Activated CD8-positive, alpha-beta memory T cell treated with anti-CD3 and anti-CD28 coated beads, Interleukin-2, amount 10 ng/mL, durations not matched to agents 7 days and 5 days (primary cell): ENCODE measurements at places on chromosomes 4 and X. TPM values are rescaled to one million over a fixed set of nuclear protein-coding genes. Genes with fewer than 3 reads are reported as not detected.

GRCh38 chr4:109560687-109561461 is 828 bp downstream of the MCUB start:
- peaks cover 24% of the 10 kb centered on the region for H3K36me3 ChIP-seq
- H3K27me3 ChIP-seq: no peaks in the 10 kb centered on the region
- H3K4me1 ChIP-seq: peaks cover 43% of the 10 kb centered on the region
- peak; percentile 79 for DNase-seq
- peak overlapping the region; percentile 96 for H3K27ac ChIP-seq

Gene PTCHD1
- total RNA-seq: not detected

DNA sequence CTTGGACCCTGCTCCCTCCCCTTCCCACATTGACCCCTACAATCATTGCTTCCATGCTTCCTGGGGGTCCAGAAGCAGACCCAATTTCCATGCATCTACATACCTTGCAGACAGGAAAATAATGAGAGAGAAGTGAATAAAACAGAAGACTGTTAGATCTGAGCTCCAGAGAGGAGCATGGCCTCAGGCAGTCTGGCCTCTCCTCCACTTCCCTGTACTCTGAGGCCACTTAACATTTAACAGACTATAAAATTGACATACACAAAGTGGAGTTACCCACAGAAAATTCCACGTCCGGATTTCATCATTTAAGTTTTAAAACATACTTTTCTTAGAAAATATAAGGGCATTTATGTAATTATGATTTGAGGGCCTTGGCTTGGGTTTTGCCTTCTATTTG is 2.1 kb upstream of the PRSS12 start:
- peaks cover 76% of the 10 kb centered on the region for H3K27me3 ChIP-seq
- H3K27ac ChIP-seq: no peak overlapping the region
- no peaks in the 10 kb centered on the region for H3K36me3 ChIP-seq

GRCh38 chrX:96440941-96441340 is 243.7 kb upstream of the DIAPH2 start:
- no peaks in the 10 kb centered on the region for H3K27me3 ChIP-seq
- H3K4me1 ChIP-seq: no peaks in the 10 kb centered on the region
- no peak for DNase-seq
- no peak overlapping the region for H3K27ac ChIP-seq

Gene GPR101
- total RNA-seq: not detected

GRCh38 chr4:161650812-161651211 is 513.0 kb downstream of the FSTL5 start:
- no peak for DNase-seq
- H3K4me3 ChIP-seq: no peak overlapping the region
- H3K4me1 ChIP-seq: no peaks in the 10 kb centered on the region

DNA sequence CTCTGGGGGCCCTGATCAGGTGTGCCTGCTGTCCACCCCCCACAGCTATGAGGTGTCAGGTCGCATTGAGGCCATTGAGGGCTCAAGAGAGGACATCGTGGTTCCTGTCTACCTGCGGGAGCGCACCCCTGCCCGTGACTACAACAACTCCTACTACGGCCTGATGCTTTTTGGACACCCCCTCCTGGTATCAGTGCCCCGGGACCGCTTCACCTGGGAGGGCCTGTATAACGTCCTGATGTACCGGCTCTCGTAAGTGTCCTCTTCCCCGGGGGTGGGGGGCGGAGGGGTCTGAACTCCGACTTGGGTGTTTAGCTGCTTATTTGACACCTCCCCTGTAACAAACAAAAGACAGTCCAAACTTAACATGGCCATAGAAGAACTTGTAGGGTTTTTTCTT is 10.5 kb downstream of the USP11 start:
- H3K4me1 ChIP-seq: peaks cover 8% of the 10 kb centered on the region
- H3K27me3 ChIP-seq: no peaks in the 10 kb centered on the region

Gene CXorf49
- not detected for total RNA-seq

Gene RNF150
- total RNA-seq: not detected

Gene NLRP2B
- not detected for total RNA-seq

DNA sequence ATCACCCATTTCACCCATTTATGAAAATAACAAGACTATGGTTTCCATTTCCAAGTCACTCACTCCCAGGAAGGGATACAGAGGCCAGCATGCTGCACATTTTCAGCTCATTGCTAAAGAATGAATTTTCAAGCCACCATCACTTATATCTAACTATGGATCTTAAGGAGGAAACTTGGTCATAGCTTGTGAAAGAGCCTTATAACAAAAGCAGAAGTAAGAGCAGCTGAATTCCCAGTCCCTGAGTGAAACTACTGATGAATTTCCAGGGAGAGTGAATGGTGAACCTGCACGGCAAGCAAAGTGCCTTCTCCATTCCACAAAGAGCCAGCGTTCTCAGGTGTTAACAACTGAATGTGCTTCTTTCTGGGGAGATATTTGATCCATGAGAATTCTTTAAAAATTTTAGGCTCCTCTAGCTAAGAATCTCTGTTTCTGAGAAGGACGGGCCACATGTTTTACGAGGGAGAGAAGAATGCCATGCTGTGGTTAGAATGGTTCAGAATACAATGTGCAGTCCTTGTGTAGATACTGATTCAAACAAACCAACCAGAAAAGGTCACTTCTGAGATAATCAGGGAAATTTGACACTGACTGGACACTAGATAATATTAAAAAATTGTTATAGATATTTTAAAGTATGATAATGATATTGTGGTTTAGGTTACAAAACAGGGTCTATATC is 24.0 kb downstream of the BTC start:
- DNase-seq: no peak
- no peaks in the 10 kb centered on the region for H3K4me1 ChIP-seq
- H3K27me3 ChIP-seq: no peaks in the 10 kb centered on the region
- no peaks in the 10 kb centered on the region for H3K36me3 ChIP-seq

DNA sequence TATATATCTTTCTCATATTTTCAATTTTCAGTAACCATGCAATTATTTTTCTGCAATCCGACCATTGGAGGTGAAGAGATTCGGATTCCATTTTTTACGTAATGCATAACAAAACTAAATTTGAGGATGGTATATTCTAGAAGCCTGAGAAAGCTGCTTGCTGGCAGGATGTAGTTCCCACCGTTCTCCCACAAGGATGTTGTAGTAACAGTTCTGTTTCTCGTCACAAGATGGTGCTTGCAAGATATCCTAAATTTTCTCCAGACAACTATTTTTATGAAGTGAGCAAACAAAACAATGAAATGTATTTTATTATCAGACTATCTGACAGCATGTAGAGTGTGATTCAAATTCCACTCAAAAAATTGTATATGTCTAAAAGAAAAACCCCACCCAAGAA is 10.7 kb downstream of the PWWP3B start:
- no peak for DNase-seq
- no peaks in the 10 kb centered on the region for H3K36me3 ChIP-seq
- no peak overlapping the region for H3K4me3 ChIP-seq

DNA sequence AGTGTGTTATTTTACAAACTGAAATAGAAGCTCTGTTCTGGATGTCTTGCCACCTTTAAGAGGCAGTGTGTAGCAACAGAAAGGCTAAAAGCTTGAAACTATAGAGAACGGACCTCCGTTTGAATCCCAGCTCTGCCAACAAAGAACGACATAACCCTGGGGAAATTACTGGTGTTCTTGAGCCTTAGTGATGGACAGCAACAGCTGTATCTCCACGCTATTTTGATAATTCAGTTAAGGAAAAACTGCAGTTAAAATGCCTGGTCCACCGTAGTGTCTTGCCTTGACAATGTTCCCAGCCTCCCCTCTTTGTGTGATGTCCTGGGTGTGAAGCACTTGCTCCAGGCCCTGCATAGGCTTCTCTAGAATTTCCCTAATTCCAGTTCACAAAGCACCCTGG is 256.8 kb upstream of the HS3ST1 start:
- H3K27me3 ChIP-seq: no peaks in the 10 kb centered on the region
- H3K27ac ChIP-seq: no peak overlapping the region
- no peak overlapping the region for H3K4me3 ChIP-seq
- H3K4me1 ChIP-seq: no peaks in the 10 kb centered on the region

Gene FGFR3
- 0.15 TPM for total RNA-seq

DNA sequence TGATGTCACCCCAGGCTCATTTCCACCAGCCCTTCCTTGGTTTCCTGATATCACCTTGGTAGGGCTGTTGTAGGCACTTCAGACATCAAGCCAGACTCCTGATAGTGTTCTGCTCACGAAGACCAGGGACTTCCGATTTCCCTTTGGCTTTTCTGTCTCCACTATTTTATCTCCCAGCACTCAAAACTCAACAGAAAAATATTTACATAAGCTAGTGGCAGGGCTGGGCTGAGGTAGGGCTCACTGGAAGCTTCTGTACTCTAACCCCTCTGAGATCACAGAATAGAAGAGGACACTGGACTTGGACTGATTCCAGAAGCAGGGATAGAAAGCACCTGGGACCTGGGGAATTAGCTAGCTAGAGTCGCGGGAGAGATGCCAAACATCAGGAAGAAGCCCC is 34.4 kb upstream of the EFNB1 start:
- no peaks in the 10 kb centered on the region for H3K4me1 ChIP-seq
- H3K36me3 ChIP-seq: no peaks in the 10 kb centered on the region
- no peak overlapping the region for H3K4me3 ChIP-seq
- DNase-seq: no peak
- H3K27me3 ChIP-seq: no peaks in the 10 kb centered on the region

GRCh38 chr4:27861381-27861787 is 1000.7 kb downstream of the STIM2 start:
- no peak overlapping the region for H3K4me3 ChIP-seq
- H3K27ac ChIP-seq: no peak overlapping the region
- no peaks in the 10 kb centered on the region for H3K4me1 ChIP-seq
- no peaks in the 10 kb centered on the region for H3K36me3 ChIP-seq

DNA sequence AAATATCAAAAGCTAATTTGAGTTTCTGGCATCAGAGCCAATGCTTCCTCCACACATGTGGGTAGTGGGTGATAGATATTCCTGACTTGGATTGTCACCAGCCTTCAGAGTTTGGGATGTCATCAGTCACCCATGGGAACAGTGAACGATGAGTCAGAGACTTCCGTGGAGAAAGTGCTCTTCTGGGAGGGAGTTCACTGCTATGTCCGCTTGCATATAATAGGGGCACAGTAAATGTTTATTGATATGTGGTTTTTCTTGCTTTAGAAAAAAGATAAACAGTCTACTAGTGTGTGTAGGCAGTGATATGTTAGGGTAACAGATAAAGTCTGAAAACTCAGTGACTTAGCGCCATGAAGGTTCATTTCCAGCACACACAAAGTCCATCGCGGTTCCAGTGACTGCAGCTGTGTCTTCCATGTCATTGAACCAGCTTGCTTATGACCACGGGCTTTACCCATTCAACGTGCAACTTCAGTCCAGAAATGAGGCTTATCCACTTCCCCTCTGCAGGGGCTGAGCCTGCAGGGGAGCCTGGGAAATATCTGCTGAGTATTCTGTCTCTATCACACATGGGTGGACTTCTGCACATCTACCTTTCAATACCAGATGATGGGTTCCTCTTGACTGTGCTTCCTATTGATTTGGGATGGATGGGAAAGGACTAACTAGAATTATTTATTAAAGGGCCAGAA is 87.7 kb upstream of the WWC2 start:
- H3K36me3 ChIP-seq: no peaks in the 10 kb centered on the region
- no peaks in the 10 kb centered on the region for H3K4me1 ChIP-seq
- H3K4me3 ChIP-seq: no peak overlapping the region
- no peak for DNase-seq
- no peak overlapping the region for H3K27ac ChIP-seq
- H3K27me3 ChIP-seq: peaks cover 16% of the 10 kb centered on the region

DNA sequence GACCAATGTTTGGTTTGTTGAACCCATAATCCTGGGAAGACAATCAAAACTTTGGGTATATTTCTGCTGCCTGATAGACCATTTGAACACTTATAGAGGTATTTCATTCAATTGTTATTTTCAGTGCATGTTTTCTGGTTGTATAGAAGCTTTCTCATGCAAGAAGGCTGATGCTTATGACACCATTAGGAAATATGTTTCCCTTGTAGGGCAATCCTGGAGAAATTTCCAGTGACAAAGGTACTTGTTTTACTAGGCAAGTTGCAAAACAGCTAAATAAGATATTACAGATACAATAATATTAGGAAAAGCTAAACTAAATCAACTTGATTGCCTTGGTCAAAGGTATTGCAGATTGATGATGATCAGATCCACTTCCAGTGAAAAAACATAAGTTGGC is 32.8 kb upstream of the FGF2 start:
- DNase-seq: no peak
- H3K4me3 ChIP-seq: no peak overlapping the region
- peaks cover 3% of the 10 kb centered on the region for H3K27me3 ChIP-seq
- no peak overlapping the region for H3K27ac ChIP-seq

Gene RIPPLY1
- total RNA-seq: not detected

GRCh38 chr4:118850488-118851173 is 14.7 kb upstream of the SEC24D start:
- peak; percentile 64 for DNase-seq
- peak overlapping the region; percentile 92 for H3K4me3 ChIP-seq
- H3K27ac ChIP-seq: peak overlapping the region; percentile 98
- peaks cover 17% of the 10 kb centered on the region for H3K27me3 ChIP-seq
- peaks cover 20% of the 10 kb centered on the region for H3K36me3 ChIP-seq

DNA sequence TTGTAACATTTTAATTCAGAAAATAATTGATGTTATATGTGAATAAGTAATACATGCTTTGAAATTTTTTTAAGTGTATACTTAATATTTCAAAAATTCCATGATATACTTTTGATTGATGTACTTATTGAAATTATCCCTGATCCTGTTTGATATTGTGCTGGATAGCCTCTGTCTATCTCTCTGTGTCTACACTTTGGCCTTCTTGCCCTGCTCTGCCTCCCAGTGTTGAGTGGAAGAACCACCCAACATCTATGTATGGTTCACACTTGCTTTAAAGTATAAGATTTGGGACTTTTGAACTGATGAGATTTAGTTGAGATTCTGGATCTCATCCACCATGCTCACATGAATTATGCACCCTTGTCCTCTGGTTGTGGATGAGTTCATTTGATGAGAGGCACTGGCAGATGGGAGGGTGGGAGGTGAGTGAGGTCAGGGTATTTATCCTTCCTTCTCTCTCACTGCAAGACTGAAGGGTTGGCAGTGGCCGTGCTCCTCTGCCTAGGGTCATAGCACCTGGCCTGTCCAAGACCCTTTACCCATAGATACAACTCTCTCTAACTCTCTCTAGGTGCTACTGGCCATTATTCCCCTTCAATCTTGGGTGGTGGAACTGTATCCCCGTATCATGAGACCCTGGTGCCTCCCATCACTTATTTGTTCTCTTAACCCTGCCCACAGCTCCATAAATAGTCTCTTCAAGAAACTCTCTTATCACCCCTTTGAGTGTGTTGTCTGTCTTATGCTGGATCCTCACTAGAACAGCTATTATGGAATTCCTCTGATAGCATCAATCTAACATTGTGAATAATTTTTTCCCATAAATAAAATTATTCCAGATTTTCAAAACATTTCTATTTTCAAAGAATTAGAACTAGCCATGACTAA is 75.2 kb downstream of the CORIN start:
- H3K4me3 ChIP-seq: no peak overlapping the region
- H3K27ac ChIP-seq: no peak overlapping the region
- peaks cover 8% of the 10 kb centered on the region for H3K27me3 ChIP-seq
- H3K36me3 ChIP-seq: no peaks in the 10 kb centered on the region
- no peaks in the 10 kb centered on the region for H3K4me1 ChIP-seq

Gene ARHGAP24
- not detected for total RNA-seq
